ENCODE measurements at places on chromosomes 3 and 15. TPM values are rescaled to one million over a fixed set of nuclear protein-coding genes. Genes with fewer than 3 reads are reported as not detected.

- no peak for DNase-seq
These were observed 67.2 kb downstream of the MYO9A start for GRCh38 chr15:72050700-72051099.

GRCh38 chr3:99925584-99926230 is 108.0 kb downstream of the CMSS1 start:
- DNase-seq = no peak

DNA sequence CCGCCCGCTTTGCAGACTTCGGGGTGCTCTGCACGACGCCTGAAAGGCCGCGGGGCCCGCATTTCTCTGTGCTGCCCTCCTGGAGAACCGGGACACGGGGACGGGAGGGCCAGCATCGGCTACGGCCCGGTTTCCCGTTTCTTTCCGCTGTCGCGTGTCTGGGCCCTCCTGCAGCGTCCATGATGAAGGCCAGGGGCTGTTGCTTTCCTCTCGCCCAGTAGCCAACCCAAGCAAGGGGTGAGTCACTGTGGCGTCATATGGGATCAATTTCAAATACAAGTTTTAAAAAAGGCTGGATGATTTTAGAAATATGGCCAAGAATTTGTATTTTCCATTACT is 435 bp downstream of the SLC35G2 start:
- DNase-seq = no peak

GRCh38 chr15:89632563-89633430 is 22.5 kb downstream of the KIF7 start:
- DNase-seq = no peak

DNA sequence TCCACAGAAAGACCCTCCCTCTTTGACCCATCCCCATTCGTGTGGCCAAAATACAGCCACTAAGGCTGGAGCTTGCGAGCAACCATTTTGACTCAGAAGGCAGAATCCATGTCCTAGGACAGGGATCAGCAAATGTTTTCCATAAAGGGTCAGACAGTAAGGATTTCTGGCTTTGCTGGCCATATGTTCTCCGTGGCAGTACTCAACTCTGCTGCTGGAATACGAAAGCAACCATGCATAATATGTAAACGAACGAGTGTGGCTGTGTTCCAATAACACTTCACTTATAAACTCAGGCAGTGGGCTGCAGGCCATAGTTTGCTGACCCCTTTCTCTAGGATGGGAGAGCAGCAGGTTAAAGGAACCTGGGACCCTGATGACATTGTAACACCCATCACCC is 77.6 kb upstream of the WNT5A start:
- no peak for DNase-seq

GRCh38 chr3:27171113-27171512 is 198.1 kb downstream of the NEK10 start:
- DNase-seq = no peak

Gene GNAT1
- not detected for total RNA-seq

Gene IQCB1
- total RNA-seq = 33.2 TPM

GRCh38 chr3:28595372-28595771 is 246.7 kb upstream of the AZI2 start:
- no peak for DNase-seq

Gene HYKK
- 1.6 TPM for total RNA-seq

DNA sequence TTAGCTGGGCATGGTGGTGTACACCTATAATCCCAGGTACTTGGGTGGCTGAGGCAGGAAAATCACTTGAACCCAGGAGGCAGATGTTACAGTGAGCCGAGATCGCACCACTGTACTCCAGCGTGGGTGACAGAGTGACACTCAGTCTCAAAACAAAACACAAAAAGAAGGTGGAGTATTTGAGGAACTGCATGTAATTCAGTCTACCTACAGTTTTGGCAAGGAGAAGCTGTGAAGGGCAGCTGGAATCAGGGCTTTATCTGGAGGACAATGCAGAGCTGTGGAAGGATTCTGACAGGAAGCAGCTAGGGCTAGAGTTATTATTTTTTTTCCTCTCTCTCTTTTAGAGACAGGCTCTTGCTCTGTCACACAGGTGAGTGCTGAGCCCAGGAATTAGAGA is 6.8 kb downstream of the H1-8 start:
- DNase-seq = no peak

Gene A4GNT
- not detected for total RNA-seq

Gene PLSCR2
- total RNA-seq = not detected

GRCh38 chr15:85826756-85827515 is 32.2 kb upstream of the KLHL25 start:
- no peak for DNase-seq

GRCh38 chr3:112873632-112874031 is 27.0 kb upstream of the CD200R1L start:
- DNase-seq = no peak

- no peak for DNase-seq
These were observed 17.9 kb downstream of the ILDR1 start for GRCh38 chr3:122004107-122004506.

Gene ARL14
- total RNA-seq = not detected

Gene BSN
- 0.08 TPM for total RNA-seq
